Lower leg skin (tissue), 4 donors: ENCODE measurements at places on chromosomes 11 and 22. TPM values are rescaled to one million over a fixed set of nuclear protein-coding genes. Genes with fewer than 3 reads are reported as not detected.

DNA sequence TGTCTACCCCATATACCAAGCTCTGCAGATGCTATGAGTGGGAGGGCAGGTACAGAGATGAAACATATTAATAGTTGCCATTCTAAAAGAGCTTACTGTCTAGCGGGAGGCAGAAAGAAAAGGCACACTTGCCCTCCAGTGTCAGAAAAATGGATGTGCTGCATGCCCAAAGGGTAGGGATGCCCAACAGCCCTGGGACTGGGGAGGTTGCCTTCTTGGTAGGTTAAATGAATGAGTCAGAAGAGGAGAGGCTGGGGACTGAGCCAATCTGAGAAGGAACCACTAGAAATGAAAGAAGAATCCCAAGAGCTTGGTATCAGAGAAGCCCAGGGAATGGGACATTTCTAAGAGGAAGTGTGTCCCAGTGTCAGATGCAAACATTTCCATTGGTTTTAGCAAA lies 1.2 kb downstream of the BIRC3 start:
- DNase-seq: no peak

DNA sequence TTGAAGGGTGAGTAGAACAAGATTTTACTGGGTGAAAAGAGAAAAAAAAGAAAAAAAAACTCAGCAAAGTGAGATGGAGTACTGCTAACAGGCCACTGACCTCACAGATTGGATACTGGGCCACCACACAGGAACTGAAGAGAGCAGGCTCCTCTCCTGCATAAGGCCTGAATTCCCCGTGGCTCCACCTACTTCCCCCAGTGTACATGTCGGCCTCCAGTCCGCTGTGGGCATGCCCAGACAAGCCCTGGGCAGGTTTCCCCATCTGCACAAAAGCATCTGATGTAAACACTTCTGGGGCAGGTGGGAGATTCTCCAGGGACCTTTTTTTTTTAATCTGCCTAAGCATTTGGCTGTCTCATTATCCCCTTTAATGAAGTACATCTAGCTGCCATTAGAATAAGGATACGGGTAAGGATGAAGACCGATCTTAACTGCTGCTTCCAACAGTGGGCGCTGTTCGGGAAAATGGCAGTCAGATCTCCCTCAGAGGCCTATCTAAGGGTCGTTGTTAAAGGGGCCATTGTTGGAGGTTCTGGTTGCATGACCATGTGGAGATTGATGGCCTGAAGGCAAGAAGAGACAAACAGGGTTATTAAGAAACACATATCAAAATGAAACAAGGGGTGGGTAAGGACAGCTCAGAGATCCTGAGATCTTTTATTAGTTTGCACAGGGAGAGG lies 48.5 kb downstream of the MS4A13 start:
- DNase-seq: no peak

The MS4A5 gene
- total RNA-seq: not detected

The TEF gene
- total RNA-seq: 51.2 TPM

The NAALAD2 gene
- total RNA-seq: 0.11 TPM

The FIBP gene
- total RNA-seq: 69.4 TPM

The CCDC15 gene
- total RNA-seq: 2.7 TPM
